Activated naive CD4-positive, alpha-beta T cell treated with anti-CD3 and anti-CD28 coated beads for 36 hours (primary cell): ENCODE measurements at places on chromosomes 7 and 10. TPM values are rescaled to one million over a fixed set of nuclear protein-coding genes. Genes with fewer than 3 reads are reported as not detected.

NAT16 gene
- not detected for total RNA-seq

NODAL gene
- total RNA-seq = not detected

CALCR gene
- total RNA-seq = not detected

FEZF1 gene
- total RNA-seq = not detected

C10orf62 gene
- not detected for total RNA-seq

ELN gene
- total RNA-seq = 0.07 TPM

TFPI2 gene
- not detected for total RNA-seq

NRF1 gene
- total RNA-seq = 18.5 TPM

OR2A1 gene
- total RNA-seq = not detected

LIPM gene
- not detected for total RNA-seq

ZNF282 gene
- total RNA-seq = 22.0 TPM

MRC1 gene
- 0.05 TPM for total RNA-seq

LRRTM3 gene
- not detected for total RNA-seq

ZNF107 gene
- 7.7 TPM for total RNA-seq

CPA1 gene
- total RNA-seq = not detected

ADCY1 gene
- 0.30 TPM for total RNA-seq

SH2B2 gene
- 1.4 TPM for total RNA-seq

NUTM2A gene
- total RNA-seq = not detected

TDRD1 gene
- total RNA-seq = 0.79 TPM

NOD1 gene
- 9.8 TPM for total RNA-seq

EGR2 gene
- total RNA-seq = 18.5 TPM

SPDYE16 gene
- total RNA-seq = 0.12 TPM

CRTAC1 gene
- total RNA-seq = not detected
